ENCODE measurements at places on chromosomes 1 and 21.
A peak's percentile ranks its signal among the peaks of the same experiment; 100 is the strongest.

DNA sequence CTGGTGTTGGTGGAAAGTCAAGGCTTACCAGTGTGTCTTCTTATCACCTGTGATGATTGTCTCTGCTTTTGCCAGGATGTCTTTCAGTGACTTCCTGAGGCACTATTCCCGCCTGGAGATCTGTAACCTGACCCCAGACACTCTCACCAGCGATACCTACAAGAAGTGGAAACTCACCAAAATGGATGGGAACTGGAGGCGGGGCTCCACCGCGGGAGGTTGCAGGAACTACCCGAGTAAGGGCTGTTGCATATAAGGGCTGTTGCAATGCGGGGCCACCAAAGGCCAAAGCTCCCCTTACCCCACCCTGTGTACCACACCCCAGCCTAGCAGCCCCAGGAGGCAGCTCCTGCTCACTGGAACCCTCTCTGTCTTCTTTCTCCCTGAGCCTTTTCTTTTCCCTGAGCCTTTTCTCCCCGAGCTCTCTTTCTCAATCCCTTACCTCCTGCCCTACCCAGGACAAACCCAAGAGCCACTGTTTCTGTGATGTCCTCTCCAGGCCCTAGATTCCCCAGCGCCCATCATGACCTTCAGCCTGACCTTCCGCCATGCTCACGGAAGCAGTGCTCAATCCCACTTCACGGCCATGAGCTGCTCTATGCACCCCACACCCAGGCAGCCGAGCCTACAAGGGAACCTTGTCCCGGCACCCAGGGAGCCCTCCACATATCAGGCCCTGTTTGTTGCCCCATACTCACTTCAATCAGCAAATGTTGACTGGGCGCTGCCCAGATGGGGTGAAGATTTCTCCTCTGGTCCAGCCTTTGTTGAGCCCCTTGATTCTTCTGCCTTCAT, 40.6 kb downstream of the CAPN2 start:
- DNase-seq: no peak

DNA sequence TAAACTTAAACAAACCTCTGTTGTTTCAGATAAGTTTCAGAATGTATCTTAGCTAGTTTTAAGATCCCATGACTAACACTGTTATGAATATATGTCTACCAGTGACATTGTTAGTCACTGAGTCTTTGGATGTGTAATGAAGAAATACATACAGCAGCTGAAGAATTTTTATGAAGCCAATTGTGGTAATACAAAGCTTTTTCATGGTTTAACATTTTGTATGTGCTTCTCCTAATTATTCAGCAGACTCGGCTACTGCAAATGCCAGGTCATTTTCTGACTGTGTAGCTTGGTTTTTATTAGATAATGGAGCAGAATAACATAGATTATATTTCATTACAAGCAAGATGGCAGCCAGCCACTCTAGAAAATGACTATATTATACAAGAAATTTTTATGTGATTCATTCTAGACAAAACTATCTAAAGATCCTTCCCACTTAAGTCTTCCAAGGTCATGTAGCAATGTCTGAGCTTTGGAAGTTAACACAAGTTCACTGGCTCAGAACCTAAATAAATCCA, 147.8 kb downstream of the TNFSF18 start:
- DNase-seq: no peak

DNA sequence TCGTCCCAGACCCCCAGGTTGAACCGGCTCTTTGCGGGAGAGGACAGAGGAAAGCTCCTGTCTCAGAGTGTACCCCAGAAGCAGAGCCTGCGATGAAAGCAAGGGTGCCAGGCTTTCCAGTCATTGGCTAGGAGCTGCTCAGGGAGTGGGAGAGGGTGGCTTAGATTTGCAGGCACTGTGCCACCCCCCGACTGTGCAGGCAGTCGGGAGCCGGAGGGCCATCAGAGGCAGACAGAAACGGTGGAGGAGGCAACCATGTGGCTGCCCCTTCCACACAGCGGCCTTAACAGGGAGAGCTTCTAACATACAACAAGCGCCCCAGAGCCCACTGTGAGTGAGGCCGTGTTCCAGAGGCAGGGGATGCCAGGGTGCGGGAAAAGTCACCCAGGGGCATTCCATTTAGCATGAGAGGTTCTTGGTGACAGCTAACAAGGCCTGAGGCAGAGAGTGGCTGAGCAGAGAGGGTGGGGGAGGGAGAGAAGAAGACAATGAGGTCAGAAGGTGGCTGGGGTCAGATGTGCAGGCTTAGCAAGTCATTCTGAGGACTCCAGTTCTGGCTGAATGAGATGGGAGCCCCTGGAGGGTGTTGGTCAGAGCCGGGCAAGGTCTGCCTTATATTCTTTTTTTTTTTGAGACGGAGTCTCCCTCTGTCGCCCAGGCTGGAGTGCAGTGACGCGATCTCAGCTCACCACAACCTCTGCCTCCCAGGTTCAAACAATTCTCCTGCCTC, 9.5 kb upstream of the C1orf167 start:
- no peak for DNase-seq

DNA sequence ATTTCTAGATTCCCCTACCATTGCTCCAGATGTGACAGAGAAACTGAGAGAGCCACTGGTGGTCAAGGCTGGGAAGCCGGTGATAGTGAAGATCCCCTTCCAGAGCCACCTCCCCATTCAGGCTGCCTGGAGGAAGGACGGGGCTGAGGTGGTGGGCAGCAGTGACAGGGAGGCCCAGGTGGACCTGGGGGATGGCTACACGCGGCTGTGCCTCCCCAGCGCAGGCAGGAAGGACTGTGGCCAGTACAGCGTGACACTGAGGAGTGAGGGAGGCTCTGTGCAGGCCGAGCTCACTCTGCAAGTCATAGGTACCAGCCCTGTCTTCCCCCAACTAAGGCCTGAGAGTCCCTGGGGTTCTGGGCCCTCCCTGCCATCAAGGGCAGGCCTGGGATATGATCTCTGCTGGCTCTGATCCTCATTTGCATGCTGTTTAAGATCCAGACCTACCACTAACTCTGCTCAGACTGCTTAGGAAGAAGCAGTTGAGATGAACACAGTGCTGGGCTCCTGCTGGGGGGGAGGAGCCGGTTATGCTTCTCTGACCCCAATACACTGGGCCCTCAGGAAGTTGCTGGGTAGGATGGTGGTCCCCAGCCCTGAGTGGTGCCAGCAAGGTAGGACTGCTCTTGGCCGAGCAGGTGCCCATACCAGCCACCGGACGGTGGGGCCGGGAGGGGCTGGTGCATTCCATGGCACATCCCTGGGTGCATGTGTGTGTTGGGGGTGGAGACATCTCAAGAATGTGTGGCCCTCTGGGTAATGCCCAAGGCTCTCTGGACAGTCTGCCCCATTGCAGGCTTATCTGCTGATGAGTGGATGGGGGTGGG, 25.1 kb downstream of the IGFN1 start:
- no peak for DNase-seq

GRCh38 chr1:80436851-80437250, 1363.9 kb upstream of the ADGRL2 start:
- no peak for DNase-seq

GRCh38 chr21:35428937-35429336, 379.8 kb upstream of the RUNX1 start:
- no peak for DNase-seq

DNA sequence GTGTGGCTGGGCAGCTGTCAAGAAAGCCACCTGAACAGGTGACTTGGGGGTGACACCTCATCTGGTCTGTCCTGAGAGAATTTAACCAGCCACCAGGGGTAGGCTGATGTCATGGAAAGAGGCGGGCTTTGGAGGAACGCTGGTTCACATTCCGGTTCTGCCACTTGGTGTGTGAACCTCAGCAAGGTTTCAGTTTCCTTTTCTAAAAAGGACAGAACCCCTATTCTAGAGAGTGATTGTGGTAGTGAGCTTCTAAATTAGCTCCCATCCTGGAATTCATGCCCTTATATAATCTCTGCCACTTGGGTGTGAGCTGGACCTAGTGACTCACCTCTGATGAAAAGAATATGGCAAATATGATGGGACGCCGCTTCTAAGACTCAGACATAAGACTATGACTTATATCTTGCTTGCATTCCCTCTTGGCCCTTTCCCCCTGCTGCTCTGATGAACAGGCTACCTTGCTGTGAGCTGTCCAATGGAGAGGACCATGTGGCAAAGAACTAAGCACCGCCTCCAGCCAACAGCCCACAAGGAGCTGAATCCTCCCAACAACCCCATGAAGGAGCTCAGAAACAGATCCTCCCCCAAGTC, 332.1 kb downstream of the RRAGC start:
- peak; percentile 52 for DNase-seq

- no peak for DNase-seq
Observed at GRCh38 chr1:88488237-88488636, 195.8 kb upstream of the PKN2 start.

DNA sequence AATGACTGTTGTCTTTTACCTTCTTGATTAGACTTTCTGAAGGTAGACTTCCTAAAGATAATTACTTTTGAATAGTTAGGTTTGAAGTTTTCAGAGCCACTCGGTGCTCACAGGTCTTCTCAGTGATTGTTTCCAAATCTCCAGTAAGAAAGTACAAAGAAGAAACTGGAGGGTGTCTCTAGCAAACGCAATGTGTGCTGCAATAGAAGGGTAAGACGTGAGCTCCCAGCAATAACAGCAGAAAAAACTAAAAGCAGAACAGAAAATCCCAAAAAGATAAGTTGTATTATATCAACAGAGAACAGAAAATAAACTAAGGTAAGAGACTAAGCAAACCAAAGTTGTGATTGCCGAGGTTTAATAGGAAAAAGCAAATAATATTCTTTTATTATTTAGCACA, 1.8 kb downstream of the CTTNBP2NL start:
- DNase-seq: no peak

- DNase-seq: no peak
Observed at GRCh38 chr1:234140388-234140787, 232.9 kb upstream of the COA6 start.

DNA sequence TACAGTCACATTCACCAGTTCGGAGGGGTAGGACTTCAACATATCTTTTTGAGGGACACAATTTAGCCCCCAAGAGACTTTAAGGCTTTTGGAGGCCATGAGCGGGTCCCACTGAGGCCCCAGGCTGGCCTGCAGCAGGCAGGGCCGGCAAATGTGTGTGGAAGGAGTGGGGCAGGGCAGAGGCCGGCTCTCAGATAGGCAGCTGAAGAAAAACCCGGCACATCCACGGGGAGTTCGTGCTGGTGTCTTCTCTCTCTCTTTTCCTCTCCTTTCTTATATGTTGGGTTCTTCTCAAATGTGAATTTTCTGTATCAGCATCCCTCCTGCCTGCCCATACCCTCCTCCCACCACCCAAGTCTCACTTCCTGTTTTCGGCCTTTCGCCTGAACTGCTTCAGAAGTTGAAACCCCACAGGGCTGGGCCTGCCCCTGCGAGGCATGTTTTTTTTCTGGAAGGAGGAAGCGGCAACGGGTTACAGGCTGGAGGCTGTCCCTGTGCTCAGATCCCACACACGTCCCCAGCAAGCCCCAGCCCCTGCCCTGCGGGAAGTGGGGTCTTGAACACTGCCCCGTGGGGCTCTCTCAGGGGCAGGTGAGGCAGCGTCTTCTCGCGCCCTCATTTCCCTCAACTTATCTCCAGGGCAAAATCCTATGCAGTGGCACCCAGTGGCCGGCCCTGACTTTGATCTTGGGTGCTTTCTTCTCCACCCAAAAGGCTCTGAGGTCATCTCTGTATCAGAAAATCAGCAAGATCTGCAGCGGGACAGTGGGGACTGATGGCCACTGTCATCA, 9.7 kb upstream of the UMODL1 start:
- DNase-seq: no peak

GRCh38 chr1:219790834-219791615, 137.3 kb downstream of the SLC30A10 start:
- DNase-seq: no peak

- DNase-seq: no peak
Observed at GRCh38 chr1:156648951-156649350, 7.0 kb downstream of the BCAN start.

- DNase-seq: no peak
Observed at GRCh38 chr21:24658026-24658425, 949.3 kb downstream of the MRPL39 start.

DNA sequence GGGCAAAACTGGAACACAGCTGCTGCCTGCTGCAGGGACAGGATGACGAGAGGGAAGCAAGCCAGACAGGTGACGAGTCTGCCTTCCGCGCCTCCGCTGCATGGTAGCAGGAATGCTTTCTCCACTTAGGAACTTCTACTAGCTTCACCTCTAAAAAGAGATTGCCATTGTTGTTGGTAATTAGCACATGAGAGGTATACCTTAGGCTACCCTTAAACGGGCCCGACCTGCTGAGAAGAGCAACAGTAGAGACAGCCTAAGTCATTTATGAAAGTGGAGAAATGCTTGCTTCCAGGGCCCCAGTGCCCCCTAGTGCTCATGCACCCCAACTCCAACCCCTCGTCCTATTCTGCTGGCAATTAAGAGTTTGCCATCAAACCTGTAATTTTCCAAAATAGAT, 96.9 kb upstream of the AKT3 start:
- peak; percentile 23 for DNase-seq

GRCh38 chr1:11481019-11481418, 2.1 kb downstream of the DISP3 start:
- DNase-seq: no peak

DNA sequence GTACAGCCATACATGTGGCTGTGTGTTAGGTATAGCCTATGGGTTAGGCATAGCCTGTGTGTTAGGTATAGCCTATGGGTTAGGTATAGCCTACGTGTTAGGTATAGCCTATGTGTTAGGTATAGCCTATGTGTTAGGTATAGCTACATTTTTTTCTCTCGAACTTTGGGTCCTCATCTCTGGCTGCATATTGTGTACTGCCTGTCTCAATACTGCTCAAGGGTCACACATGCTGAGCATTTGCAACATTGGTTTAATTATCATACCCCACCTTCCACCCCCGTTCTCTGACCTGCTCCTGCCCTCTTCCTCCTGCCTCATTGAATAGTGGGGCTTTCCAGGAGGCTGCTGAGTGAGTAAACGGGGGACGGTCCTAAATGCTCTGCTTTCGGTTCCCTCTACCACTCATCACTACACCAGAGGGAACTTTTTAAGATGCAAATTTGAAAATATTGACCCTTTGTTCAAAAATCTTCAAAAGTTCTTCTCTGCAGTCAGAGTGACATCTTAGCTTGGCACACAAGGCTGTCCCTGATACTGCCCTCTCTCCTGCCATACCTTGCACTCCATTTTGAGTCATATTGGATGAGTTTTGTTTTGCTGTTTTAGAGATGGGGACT, 17.8 kb downstream of the OR2B11 start:
- no peak for DNase-seq

GRCh38 chr1:197367627-197368026, 99.6 kb downstream of the CRB1 start:
- DNase-seq: no peak

DNA sequence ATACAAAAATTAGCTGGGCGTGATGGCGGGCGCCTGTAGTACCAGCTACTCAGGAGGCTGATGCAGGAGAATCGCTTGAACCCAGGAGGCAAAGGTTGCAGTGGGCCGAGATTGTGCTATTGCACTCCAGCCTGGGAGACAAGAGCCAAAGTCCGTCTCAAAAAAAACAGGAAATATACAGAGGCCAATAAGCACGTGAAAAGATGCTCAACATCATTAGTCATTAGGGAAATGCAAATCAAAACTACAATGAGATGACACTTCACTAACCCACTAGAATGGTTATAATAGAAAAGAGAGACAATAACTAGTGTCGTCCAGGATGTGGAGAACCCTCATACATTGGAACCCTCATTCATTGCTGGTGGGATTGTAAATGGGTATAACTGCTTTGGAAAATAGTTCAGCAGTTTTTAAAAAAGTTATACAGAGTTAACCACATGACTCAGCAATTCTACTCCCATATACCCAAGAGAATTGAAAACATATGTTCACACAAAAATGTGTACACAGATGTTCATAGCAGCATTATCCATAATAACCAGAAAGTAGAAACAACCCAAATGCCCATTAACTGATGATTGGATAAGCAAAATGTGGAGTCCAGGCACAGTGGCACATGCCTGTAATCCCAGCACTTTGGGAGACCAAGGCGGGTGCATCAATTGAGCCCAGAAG, 6.4 kb upstream of the E2F2 start:
- DNase-seq: no peak
